ENCODE measurements at places on chromosomes 3 and 15.

GRCh38 chr3:178297740-178298139, 238.5 kb upstream of the KCNMB2 start:
- no peak for DNase-seq

GRCh38 chr15:42863572-42864239, 56.9 kb downstream of the TTBK2 start:
- DNase-seq, result no peak

DNA sequence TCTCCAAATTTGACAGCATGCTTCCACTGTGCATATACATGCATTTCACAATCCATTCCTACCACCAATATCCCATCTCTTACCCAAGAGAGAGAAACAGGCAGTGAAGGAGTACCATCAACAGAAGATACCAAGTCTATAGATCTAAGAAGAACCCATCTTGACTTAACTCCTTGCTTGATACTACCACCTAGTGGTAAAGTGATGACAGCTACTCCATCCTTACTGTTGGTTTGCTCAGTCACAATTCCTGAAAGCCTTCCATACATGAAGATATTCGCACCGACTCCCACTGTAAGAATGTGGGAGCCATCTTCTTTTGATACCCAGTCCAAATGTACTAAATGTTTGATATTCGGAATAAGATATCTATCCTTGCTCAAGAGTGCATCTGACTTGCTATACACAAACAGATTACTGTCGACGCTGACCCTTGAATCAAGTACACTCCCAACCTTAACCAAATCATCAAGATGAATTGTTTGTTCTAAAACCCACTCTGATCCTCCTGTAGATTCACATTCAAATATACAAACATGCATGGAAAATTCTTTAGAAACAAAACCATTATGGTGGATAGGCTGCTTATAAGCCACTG, 123.1 kb downstream of the DMXL2 start:
- no peak for DNase-seq

- no peak for DNase-seq
Observed at GRCh38 chr3:99023590-99024192, 122.2 kb upstream of the DCBLD2 start.
